Cerebellar cortex (tissue), 1 donor: ENCODE measurements at places on chromosomes 16 and 17.

GRCh38 chr17:50923611-50924010, 57.5 kb upstream of the TOB1 start:
- no peak for DNase-seq

- DNase-seq, result peak; percentile 78
These were observed 16.5 kb downstream of the CCDC102A start for GRCh38 chr16:57519796-57520360.

GRCh38 chr17:7782240-7782639, 51.8 kb upstream of the KDM6B start:
- DNase-seq, result no peak

GRCh38 chr17:82346342-82347300, 12.4 kb upstream of the TEX19 start:
- DNase-seq, result peak; percentile 94

DNA sequence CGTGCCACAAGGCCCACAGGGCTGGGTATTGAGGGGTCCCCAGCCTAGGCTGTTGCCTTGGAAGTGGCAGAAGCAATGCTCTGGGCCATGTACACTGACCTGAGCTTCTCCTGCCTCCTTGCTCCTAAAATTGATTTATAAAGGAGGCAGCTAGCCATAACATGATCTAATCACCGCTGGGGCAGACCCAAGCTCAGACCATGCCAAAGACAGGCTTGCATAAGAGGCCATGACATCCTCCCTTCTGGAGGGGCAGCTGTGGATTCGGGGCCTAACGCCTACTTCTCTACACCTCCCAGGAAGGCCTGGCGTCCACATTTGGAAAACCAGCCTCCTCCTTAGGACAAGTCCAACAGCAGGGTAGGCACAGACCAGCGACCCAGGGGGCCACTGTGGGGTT, 12.3 kb downstream of the HSD11B2 start:
- no peak for DNase-seq

DNA sequence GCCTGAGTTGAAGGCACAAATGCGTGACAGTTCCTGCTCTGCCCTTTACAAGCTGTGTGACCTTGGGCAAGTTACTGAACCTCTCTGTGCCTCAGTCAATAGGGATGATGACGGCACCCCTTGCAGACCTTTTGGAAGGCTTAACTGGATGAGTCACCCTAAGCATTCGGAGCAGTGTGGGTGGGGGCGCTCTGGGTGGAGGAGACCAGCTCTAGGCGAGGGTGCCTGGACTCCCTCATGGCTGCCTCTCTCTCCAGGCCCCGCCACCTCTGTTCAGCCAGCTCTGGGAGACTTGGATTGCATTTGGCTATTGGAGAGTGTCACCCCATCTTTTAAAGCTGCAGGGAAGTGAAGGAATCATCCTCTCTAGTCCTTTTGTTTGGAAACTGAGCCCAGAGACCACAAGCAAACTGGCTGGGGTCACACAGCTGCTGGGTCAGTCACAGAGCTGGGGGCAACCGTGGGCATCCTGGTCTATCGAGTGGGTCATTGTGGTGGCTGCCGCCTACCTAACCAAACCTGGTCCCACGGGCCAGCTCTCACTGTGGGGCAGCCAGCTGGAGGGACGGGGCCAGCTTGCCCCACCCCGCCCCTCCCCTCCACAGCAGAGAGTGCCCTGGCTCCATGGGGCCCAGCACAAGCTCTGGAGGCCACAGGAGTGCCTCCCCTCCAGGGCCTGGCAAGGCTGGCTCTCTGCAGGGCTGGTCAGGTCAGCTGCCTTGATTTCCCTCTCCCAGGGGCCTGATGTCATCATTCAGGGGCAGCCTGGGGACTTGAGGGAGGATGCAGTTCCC, 20.2 kb upstream of the GSE1 start:
- DNase-seq, result no peak

DNA sequence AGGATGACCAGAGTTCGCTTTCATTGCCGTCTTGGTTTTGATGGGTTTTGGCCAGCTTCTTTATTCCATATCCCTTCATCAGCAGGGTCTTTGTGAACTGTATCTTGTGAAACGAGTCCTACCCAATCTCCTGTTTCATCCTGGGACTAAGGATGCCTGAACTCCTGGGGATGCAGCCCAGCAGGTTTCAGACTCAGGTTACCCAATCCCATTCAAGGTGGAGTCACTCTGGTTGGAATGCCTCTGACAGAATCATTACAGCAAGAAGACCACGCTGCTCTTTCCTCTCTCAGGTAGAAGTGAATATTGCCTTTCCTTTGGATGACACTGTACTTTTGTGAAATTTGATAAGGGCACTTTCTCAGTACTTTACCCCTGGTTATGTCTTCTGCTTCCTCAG, 98.1 kb downstream of the CDH11 start:
- no peak for DNase-seq

GRCh38 chr16:80778703-80779102, 25.7 kb downstream of the CDYL2 start:
- DNase-seq, result no peak

- DNase-seq, result no peak
These were observed at the start of gene ZNF319 for GRCh38 chr16:57999971-58000705. Gene ZNF319 (minus strand): TSS chr16:58000672. CDS start chr16:57998265, 2,407 bp downstream.

- peak; percentile 59 for DNase-seq
These were observed 1.2 kb downstream of the NGFR start for GRCh38 chr17:49496183-49496866.

DNA sequence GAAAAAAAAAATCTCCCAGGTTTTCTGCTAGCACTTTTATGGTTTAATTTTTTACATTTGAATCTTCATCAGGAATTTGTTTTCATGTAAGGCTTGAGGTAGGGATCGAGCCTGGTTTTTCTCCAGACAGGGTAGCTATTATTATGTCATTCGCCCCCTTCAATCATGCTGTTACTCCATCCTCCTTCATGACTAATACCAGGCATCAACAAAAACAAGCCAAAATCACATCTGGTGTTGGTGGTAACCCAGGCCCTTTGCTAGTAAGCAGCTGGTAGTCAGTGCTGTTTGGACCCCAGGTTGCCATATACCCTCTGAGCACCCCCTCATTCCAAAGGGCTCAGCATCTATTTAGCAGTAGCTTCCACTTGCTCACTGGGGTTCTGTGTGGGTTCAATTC, 29.5 kb downstream of the DRC3 start:
- DNase-seq, result no peak

DNA sequence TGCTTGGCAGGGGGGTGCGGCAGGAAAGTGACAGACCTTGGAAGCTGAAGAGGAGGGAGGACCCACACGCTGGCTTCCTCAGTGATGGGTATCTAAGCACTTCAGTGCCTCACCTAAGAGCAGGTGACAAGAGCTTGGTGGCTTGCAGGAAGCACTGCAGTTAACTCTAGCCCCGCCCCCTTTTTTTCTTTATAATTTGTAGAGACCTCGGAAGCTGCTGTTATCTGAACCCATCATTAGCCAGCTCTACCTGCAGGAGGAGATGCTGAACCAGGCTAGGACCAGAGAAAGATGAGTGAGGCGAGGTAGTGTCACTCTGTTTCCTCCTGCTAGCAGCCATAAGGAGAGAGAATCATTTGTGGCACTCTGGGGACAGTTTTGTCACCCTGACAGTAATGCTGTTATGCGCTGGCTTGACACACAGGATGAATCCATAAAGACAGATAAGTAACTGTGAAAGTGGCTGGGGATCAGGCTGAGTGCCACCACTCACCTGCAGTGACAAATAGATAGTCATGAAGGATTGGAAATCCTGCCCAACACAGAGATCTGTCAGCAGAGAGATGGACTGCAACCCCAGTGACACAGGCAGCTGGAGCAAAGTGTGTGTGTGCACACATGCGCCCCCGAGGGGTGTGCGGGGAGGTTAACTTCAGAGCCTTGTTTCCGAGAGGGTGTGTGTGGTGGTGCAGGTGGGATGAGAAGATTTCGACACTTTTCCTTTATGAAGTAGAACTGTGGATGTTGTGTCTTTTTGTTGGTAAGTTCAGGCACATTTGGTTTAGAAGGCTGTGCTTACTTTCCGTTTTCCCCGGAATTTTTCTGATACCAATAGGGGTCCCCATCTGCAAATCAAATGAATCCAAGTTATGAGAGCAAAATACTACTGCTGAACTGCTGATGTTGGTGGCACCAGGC, 224.0 kb downstream of the IRX3 start:
- DNase-seq, result no peak

GRCh38 chr16:2845116-2845515, 12.9 kb downstream of the PRSS22 start:
- no peak for DNase-seq
